ENCODE measurements at places on chromosomes 12 and 14.

GRCh38 chr14:72503696-72504368 is 390.1 kb downstream of the DPF3 start:
- DNase-seq, result no peak

GRCh38 chr14:103020271-103021170 is 36.8 kb downstream of the CDC42BPB start:
- DNase-seq, result no peak

DNA sequence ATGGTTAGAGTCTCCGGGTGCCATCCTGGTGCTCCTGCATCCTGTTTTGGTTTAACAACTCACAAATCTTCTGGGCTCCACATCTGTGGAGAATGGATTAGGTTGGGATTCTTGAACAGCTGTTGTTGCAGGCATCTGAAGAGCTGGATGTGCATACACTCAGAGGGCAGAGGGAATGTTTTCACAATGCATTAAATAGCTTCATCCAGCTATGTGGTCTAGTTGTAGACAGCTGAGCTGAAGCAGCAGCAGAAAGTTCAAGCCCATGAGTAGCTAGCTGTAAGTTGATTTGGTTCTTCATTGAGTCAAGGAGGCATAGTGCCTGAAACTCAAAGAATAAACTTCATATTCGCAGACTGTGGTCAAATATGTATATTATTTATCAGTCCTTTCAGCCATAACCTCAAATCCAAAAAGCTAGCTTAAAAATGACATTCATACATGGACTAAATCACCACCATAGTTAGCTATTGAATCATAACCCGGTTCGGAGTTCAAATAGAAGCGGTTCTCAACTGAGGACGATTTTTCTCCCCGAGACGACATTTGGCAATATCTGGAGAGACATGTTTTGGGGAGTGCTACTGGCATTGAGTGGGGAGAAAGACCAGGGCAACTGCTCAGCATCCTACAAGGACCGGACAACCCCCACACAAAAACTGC is 858 bp upstream of the ANKRD13A start:
- no peak for DNase-seq

DNA sequence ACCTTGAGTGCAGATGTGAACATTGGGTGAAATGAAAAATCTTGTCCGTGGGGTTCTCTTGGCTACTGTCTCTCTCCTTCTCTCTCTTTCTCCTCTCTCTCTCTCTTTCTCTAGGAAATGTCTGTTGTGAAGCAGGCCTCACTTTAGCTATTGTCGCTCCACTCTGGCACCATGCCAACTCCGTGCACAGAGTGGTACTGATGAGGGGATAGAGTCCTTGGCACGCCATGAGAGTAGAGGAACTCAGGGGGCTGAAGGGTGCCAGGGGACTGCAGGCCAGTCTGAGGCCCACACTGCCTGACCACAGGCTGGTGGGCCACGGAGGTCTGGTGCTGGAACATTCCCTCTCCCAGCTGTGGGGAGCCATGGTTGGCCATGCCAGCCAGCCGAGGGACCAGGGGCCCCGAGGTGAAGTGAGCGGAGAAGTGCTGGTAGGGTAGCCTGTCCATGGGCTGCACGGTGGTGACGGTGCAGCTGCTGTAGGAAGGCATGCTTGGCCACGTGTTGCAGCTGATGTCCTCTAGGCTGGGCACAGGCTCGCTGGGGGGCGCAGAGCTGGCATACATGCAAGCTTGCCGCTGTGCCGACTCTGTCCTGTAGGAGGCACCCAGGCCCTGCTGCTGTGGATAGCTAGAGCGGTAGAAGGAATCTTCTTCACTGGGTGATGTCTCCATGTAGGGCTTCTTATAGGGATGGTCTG is 50.4 kb downstream of the TBX5 start:
- DNase-seq, result no peak

DNA sequence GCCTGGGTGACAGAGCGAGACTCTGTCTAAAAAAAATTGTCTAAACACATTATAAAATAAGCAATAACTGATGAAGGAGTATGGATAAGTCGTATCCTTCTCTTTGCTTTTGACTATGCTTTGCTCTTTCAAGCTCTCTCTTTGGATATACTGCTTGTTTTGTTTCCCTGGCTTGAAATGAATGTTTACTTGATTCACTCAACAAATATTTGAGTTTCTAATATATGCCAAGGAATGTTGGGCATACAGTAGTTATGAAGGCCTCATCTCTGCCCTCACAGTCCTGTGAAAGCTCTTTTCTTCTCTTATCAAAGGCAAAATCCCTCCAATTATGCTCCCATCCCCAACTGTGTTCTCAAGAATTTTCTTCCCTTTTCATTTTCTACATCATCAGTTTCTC is 123.5 kb downstream of the PTPRR start:
- no peak for DNase-seq

DNA sequence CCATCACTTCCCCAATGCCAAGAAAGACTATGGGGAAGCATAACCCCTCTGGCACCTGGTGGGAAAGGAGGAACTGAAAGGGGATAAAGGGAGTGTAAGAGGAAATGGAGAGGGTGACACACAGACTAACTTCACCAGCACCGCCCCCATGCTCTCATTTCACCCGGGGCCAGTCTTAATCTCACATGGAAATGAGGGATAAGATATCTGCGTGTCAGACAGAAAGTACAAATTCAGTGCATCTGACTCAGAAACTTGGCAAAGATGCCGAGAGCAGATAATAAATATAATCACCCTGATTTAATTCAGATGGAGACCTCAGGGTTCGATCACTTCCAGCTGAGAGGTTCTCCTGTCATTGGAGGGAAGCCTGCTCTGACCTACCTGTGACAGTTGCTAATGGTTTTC is 191.6 kb downstream of the DUSP6 start:
- no peak for DNase-seq

DNA sequence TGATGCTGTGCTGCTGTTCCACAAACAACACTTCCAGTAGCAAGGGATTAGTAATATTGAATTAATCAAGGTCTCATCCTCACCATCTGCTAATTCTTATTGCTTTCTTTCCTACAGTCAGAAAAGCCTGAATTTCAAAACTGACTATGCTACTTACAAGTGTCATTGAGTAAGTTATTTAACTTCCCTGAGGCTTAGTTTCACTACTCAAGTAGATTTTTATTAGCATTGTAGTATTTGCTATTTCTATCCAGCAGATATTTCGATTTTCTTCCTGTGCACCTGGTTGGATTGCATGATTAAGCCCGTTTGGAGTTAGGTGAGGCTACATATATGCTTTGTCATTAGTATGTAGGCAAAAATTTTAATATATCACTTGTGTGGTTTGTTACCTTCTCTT is 591.5 kb downstream of the TRHDE start:
- DNase-seq, result no peak

DNA sequence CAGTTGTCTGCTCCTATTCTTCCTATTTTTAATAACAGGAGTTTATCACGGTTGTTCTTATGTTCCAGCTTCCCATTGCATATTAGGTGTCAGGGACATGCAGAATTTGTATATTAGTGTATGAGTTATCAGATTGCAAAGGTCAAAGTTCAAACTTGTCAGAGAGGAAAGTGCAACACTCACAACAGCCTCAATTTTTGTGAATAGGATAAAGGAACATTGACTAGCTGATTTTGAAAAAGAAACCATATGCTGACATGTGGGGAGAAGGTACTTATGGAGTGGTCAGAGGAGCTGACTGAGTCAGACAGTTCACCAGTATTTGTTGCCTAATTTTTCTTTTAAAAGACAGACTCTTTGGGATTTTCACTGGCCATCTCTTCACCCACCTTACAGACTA is 222.1 kb downstream of the C12orf50 start:
- no peak for DNase-seq

DNA sequence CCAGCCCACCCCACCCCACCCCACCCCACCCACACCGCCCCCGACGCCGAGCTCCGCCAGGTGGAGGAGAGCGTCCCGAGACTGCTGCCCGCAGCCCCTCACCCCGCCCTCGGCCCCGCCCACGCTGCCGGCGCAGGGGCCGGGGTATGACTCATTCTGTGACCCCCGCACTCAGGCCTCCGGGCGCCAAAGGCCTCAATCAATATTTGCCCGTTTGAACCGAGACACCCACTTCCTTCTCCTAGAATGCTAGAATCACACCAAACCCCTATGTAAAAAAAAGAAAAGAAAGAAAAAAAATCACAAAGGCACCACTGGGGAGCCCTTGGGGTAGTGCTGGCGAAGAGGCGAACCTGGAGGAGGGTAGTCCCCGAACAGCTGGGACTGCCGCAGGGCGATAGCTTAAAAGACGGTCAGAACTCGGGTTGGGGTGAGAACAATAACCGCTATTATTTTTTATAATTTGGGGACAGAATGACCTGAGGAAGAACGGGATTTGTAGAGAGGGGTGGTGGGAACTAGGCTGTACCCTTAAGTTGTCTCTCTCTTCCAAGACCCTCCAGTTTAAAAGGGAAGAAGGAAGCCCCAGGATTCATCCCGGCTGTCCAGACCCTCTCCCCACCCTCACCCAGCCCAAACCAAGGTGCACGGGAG is 894 bp downstream of the KRT8 start:
- peak; percentile 51 for DNase-seq

- no peak for DNase-seq
Measured at GRCh38 chr14:43087666-43088065, 1419.4 kb downstream of the FSCB start.

DNA sequence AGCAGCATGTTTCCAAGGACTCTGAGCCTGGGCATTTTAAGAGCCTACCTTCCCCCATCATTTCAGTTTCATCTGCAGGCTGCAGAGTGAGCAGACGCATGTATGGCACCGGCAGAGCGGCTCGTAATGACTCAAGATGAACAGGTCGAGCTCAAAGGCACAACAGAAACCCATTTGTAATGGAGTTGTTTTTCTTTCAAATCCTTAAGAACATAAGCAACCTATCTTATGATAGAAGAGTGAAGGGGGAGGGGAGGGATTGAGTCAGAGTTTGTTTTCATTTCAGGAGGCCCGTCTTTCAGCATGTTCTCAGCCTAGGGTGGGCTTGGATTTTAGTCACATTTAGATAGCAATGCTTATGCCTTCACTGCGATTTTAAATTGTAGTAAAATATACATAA is 54.9 kb upstream of the CISTR start:
- no peak for DNase-seq

GRCh38 chr12:3113671-3114325 is 36.6 kb downstream of the TSPAN9 start:
- DNase-seq, result no peak

GRCh38 chr14:81371802-81372201 is 28.3 kb downstream of the STON2 start:
- DNase-seq, result no peak

- no peak for DNase-seq
Measured at GRCh38 chr12:73677520-73678291, 859.9 kb upstream of the ATXN7L3B start.

GRCh38 chr12:131101006-131101405 is 147.3 kb downstream of the ADGRD1 start:
- no peak for DNase-seq

GRCh38 chr14:24399999-24400718 is 1.4 kb downstream of the NYNRIN start:
- no peak for DNase-seq

- no peak for DNase-seq
Measured at GRCh38 chr12:3371018-3371417, 120.0 kb upstream of the PRMT8 start.

DNA sequence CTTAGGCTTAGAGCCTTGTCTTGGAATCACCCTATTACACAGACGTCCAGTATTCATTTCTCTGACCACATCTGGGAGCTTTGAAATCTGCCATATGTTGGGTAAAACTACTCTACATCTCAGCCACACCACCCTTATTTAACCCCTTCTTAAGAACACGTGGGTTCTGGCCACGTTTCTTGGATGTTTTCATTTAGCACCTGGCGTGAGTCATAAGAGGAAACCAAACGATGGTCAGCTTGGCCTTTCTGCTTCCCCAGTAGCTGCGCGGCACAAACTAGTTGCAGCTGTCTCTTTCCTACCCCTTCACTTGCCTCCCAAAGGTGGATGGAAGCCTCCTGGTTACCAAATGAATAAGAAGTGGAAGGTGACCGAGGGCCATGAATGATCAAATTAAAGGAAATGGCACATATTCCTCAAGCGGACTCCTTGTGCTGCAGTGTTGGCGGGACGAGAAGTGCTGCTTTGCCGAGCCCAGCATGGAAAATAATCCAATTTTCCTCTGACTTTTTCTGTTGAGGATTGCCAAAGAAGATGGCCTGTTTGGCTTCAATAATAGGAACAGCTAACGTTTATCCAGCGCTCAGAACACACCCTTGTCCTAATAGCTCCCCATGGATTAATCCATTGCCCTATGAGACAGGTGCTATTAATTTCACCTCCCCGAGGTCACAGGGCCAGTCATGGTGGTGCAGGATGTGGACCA is 154.1 kb downstream of the ZNF664 start:
- no peak for DNase-seq

- DNase-seq, result no peak
Measured at GRCh38 chr12:4269279-4269991, 4.1 kb upstream of the CCND2 start.

DNA sequence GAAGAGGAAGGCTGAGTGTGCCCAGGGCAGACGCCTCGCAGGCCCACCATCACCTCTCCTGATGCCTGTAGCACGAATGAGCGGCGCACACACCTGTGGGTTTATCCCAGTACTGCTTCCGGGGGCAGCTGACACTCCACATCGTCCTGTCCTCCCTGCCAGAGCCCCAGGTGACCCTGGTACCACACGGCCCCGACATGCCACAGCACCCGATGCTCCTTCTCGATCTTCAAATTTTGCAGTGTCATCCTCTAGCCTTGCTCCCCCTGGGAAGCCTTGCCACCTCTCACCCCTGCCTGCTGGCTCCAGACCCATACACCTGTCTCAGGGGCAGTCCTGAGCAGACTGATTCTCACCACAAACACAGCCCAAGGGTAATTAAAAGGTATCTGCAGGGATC is 40.6 kb downstream of the ANO2 start:
- no peak for DNase-seq

- no peak for DNase-seq
Measured at GRCh38 chr14:65301862-65302539, 110.5 kb upstream of the FUT8 start.

DNA sequence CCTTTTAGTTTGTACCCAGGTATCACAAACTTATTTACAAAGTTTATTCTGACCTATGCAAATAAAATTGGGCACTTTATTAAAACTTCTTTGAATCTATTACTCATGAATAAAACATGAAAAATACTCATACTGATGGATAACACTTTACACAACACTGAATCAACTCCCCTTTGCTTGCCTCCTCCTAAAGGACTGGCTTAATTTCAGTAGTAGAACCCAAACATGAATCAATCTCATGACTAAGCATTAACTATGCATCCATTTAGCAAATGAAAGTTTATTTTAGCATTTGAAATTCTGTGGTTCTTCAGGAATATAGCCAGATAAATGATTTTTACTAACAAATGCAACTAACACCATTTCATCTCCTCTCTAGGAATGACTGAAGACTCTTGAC is 32.4 kb downstream of the DENND5B start:
- no peak for DNase-seq

Measured in 8988T (cell line).